Mucosa of descending colon (tissue), 3 donors: ENCODE measurements at places on chromosomes 6 and 20. TPM values are rescaled to one million over a fixed set of nuclear protein-coding genes. Genes with fewer than 3 reads are reported as not detected.

- DNase-seq: no peak
Measured at GRCh38 chr6:9982215-9982614, 432.7 kb downstream of the TFAP2A start.

DNA sequence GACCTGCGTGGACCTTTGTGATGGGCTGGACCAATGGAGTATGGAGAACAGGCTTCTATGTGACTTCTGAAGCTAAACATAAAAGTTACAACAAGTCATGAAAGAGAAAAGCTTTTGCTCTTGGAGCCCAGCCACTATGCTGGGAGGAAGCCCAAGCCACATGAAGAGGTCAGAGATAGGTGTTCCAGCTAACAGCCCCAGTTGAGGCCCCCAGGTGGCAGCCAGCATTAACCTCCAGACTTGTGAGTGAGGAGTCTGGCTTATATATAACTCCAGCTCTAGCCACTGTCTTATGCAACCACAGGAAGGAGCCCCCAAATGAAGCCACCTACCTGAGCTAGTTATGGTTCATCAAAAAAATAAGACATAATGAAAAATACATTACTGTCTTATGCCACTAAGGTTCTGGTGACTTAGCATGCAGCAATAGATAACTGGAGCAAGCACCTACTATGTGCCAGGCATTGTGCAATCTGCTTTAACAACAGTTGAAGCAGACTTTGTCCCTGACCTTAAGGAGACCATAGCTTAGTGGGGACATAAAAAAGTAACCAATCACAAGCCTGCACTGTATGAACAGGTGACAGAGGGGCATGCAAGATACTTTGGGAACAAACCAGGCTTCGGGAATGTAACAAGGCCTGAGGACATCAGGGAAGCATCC lies 599.6 kb downstream of the PTPRT start:
- DNase-seq: no peak

DNA sequence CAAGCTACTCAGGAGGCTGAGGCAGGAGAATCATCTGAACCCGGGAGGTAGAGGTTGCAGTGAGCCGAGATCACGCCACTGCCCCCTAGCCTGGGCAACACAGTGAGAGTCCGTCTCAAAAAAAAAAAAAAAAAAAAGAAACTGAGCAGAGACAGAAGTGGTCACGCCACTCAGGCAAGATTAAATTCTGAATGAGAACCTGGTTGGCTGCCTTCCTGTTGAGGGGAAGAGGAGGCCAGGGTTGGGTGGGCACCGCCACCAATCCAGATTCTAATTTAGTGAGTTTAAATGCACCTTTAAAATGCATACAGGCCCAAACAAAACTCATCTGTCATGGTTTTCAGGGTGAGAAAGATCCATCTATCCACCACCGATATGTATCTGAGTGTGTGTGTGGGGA lies 23.7 kb upstream of the CCDC167 start:
- no peak for DNase-seq

DNA sequence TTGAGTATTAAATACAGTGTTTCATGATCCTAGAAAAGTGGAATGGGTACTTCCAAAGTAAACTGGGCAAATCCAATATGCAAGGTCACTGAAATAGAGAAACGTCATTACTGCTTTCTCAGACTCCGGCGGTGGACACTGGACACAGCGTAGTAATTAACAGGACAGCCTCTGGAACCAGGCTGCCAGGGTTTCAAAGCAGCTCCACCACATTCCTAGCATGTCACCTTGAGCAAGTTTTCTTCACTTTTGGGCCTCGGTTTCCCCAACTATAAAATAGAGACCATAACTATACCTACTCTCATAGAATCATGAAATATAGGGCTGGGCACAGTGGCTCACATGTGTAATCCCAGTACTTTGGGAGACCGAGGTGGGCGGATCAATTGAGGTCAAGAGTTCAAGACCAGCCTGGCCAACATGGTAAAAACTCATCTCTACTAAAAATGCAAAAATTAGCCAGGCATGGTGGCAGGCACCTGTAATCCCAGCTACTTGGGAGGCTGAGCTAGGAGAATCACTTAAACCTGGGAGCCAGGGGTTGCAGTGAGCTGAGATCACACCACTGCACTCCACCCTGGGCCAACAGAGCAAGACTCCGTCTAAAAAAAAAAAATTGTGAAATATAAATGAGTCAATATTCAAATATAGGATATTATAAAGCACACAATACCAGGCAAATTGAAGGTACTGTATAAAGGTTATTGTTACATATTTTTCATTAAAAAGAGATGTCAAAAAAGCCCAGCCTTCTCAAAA lies 24.9 kb downstream of the ARHGAP18 start:
- no peak for DNase-seq

DNA sequence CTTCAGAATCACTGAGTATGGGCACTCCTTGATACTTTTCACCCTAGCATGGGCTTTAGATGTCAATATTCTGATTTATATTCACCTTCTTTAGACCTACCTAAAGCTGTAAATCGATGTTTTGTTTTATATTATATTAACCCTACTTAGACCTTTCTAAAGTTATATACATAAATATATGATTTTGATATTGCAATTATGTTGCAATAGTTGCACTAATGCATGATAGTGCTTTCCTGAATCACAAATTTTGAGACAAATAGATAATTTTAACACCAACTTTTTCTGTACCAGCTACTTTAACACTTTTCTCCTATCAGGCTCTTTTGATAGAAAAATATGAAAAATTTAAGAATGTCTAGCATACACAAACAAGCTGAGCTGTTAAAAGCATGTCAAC lies 34.0 kb upstream of the JAG1 start:
- DNase-seq: no peak

- DNase-seq: no peak
Measured at GRCh38 chr6:1605893-1606779, 3.6 kb upstream of the FOXC1 start.

- no peak for DNase-seq
Measured at GRCh38 chr6:82095091-82095490, 152.5 kb downstream of the IBTK start.

HRH3 gene
- not detected for total RNA-seq

FNDC1 gene
- total RNA-seq: 0.64 TPM
